GM04504 (cell line): ENCODE measurements at places on chromosomes 2 and 18.

DNA sequence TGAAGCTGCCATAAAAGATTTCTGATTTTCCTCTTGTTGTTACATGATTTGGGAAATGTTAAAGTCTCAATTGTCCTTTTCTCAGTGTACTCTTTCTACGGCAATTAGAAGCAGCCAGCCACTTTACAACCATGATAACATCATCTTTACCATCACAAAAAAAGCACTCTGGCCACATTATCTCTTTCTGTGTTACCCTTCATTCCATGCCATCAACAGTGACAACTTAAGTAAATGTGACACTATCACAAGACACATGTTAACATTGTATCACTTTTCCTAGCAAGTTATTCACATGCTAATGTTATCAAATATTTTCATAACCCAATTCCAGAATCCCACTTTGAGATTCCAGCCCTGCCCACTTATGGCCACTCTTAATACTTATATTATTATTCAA is 131.2 kb downstream of the TMX3 start:
- no peak for DNase-seq

GRCh38 chr2:240966906-240967680 is 31.3 kb upstream of the SNED1 start:
- DNase-seq, result no peak

DNA sequence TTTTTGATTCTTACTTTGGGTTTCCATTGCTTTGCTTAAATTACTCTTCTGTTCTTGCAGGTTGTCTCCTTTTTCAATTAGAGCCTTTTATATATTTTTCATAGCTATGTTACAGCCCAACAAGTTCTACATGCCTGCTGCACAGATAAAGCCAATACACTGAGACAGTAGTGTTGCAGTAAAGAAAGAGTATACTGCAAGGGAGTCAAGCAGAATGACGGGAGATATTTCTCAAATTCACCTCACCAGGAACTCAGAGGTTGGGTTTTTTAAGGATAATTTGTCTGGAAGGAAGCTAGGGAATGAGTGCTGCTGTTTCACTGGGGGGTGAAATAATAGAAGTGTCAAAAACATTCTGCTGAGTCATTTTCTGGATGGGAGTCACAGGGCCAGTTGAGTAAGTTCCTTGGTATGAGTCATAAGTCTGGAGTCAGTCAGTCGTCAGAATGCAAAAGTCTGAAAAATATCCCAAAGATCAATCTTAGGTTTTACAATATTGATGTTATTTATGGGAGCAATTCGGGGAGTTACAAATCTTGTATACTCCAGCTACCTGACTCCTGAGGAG is 193.0 kb upstream of the RGPD4 start:
- DNase-seq, result peak; percentile 3

DNA sequence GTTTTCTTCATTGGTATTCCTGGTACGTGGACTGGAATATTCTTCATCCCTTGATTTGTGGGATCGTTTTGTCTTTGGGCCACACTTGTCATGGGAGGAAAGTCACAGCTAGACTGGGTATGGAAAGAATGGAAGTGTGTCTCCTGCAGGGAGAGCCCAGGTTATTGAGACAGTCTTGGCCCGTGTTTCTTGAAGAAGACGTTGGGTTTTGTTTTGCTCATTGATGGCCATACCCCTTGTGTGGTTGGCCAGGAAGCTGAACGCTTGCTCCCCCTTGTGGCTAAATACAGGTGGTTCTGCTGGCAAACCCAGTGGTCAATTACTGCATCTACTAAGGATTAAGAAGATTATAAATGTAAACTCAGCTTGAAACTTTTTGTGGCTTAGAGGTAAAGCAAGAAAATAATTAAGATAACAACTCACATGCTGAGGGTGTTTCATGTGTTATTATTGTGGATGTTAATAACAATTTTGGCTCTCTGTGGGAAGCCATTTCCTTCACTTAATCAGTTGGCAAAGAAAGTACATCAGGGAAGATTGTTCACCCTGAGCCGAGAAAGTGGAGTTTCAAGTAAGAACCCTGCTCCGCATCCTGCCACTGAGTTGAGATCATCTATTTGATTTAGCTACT is 91.8 kb downstream of the NEDD4L start:
- peak; percentile 30 for DNase-seq

- no peak for DNase-seq
Observed at GRCh38 chr2:44211183-44211582, 42.5 kb downstream of the PPM1B start.

DNA sequence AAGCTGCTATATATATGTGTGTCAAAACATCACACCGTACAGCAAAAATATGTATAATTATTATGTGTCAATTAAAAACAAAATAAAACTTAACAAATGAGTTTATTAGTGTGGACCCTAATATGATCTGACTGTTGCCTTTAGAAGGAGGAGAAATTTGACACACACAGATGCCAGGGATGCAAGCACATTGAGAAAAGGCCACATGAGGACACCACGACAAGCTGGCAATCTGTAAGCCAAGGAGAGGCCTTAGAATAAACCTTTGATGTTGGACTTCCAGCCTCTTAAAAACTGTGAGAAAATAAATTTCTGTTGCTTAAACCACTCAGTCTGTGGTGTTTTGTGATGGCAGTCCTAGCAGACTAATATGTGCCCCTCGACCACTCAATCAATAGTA is 214.7 kb downstream of the KCNS3 start:
- no peak for DNase-seq

- no peak for DNase-seq
Observed at GRCh38 chr18:3107740-3108151, 94.8 kb upstream of the LPIN2 start.

DNA sequence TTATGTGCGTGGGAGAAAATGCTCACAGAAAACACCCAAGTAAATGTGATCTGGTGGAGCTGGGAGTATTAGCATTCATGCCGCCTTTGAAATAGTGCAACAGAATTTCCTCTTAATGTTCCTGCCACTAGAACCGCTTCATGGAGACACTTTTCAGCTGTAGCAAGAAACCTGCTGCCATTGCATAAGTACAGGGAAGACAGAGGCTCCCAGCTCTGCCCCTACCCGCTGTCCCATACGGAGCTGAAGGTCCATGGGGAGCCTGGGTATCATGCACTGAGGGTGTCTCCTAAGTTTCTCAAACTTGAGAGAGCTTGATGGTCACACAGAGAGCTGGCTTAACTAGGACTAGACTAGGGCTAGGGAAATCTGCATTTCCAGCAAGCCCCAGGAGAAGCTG is 49.6 kb downstream of the CRIM1 start:
- DNase-seq, result no peak

- DNase-seq, result peak; percentile 50
Observed at GRCh38 chr2:53130441-53130943, 637.1 kb upstream of the CHAC2 start.

DNA sequence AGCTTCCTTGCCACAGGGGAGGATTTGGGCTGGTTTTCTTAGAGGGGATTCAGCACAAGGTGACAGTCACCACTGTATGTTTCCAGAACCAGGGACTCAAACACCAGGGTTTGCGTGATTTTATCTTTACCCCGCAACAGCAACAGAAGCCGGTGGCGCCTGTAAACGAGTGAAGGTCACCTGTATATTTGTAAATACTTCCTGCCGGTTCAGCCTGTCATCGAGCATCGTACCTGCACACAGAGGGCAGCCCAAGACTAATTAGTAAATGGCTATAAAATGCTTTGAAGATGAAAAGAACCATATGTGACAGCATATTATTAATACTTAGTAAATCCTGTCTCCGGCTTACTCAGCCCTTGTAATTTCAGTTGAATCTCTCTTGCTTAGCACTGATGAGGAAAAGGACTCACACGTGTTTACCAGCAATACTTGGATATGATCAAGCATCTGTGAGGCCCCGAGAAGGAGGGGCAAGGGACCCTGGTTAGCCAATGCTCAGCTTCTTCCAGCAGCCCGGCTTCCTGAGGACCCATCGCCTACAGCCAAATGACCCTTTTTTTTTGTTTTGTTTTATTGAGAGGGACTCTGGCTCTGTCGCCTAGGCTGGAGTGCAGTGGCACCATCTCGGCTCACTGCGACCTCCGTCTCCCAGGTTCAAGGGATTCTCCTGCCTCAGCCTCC is 51.3 kb upstream of the FOSL2 start:
- DNase-seq, result no peak

DNA sequence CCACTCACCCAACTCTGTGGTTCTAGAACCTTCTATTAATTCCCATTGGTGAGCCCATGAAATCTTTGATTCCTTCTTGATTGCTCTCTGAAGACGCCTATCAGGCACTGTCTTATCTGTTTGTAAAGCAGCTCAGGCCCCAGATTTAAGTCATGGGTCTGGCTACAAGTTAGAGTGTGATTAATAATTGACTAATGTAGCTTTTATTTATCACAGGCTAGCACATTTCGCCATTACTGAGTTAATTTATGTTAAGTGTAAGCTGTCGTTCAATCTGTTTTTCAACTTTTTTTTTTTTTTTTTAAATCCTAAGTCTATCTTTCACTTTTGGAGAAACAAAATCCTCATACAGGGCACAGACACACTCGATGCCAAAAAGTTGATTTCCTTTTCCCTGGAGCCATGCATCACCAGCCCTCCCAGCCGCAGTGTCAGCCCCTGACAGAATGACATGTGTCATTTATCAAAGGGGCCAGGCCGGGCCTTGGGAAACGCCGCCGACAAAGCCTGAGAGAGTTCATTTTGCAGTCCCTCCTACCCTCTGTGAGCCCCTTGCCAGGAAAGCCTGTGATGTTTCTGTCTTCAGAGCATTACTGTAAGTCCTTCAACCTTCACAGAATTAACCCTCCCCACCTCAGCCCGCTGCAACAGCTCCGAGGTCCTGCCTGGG is 15.8 kb downstream of the TSHZ1 start:
- DNase-seq, result no peak

- no peak for DNase-seq
Observed at GRCh38 chr2:177547122-177547521, 154.5 kb downstream of the AGPS start.

DNA sequence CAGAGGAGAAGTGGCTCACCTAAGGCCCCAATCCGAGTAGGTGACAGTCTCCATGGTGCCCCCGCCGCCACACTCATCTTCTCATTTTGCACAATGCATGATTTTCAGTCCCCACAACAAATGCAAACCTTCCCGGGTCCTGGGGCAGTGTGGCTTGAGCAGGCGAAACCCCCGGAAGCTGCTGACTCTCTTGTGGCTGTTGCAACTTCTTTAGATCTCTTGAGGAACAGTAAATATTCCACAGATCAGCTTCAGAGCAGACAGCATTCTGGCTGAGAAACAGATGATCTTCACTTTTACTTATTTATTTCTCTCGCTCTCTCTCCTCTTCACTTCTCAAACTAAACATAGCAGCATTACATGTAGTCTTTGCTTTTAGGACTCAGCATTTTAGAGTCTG is 51.9 kb downstream of the ASAP2 start:
- no peak for DNase-seq

DNA sequence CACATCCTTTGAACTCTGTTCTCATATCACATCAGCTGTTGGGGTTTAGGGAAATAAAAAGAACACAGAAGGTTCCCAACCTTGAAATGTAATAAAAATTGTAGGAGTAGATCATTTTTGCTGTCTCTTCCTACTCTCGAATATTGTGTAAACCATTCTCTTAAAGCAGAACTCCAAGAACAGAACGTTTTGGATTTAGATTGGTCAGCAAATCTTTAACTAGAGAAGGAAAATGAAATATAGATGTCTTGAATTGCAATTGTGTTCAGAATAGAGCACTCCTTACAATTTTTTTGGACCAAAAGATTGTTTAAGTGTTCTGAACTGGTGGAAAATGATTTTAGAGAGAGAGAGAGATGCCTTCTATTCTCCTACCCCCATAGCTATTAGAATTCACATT is 23.9 kb upstream of the THSD7B start:
- DNase-seq, result no peak

GRCh38 chr2:105427485-105427884 is 28.6 kb upstream of the FHL2 start:
- no peak for DNase-seq

DNA sequence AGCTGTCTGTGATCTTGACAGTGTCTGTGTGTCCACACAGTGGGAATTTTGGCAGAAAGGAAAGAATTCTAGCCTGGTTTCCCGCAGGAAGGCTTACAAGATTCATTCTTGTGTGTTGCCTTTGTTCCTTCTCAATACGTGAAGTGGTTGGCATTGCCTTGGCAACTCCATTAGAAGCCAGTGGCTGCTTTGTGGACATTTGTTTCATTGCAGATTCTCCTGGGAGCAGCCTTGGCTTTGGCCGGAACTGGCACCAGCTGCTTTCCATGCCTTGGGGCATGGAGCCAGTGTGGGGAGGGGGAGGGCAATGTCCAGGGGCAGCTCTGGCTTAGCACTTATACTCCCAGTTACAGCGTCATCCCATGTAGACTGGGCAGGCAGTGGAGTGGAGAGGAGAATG is 39.4 kb downstream of the KIF5C start:
- DNase-seq, result no peak

DNA sequence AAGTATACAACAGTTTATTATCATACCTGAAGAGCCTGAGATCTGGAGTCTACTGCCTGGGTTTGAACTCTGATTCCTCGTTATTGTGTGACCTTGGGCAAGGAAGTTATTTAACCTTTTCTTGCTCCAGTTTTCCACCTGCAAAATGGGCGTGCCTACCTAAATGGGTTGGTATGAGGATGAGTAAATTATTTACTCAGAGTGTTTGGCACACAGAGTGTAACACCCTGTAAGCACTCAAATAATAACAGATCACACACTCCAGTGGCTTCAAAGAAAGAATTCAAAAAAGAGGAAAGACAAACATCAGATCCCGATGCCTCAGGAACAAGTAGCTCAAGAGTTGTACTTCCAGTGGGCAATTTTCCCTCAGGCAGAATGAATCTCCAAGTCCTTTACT is 2.4 kb downstream of the SRD5A2 start:
- no peak for DNase-seq

DNA sequence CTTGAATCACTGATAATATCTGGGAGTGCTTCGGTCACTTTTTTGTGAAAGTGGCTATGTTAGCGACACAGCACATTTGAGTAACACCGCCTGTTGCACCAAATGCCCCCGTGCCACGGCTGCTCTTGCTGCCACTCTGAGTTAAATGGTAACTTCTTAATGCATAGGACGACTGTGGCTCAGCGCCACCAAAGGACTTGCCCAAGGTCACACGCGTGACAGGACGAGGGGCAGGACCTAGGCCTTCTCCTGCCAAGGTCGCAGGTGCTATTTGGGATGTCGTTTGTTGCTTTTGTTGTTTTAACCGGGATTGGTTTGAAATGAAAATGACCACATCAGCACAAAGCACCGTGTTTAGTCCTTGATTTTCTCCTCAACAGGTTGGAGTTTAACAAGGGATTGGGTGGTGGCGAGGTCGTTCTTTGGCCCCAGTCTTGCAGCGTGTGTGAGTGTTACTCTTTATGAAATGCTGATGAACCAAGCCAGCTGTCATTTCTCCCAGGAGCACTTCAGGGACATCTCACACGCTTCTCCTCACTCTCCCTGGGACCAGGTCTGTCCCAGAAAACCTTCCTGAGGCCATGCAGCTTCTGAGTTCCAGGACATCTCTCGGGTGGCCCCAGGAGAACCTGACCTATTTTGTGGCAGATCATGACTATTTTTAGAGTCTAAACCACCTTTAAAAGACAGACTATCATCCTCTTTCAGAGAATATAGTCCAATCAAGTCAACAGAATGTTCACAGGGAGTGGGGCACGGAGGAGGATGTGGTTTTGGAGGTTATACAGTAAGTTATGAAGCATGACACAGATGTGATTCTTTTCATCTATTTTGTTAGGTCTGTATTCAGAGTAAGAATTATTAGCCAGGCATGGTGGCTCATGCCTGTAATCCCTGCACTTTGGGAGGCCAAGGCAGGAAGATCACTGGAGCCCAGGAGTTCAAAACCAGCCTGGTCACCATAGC is 49.9 kb downstream of the MTCL1 start:
- peak; percentile 32 for DNase-seq

- no peak for DNase-seq
Observed at GRCh38 chr2:3628800-3629199, 29.2 kb upstream of the ALLC start.
